ENCODE measurements at places on chromosomes 5 and 9.

GRCh38 chr5:178249191-178249989 lies 16.8 kb upstream of the PHYKPL start:
- DNase-seq = no peak

GRCh38 chr9:112933696-112934095 lies 43.0 kb upstream of the SLC46A2 start:
- DNase-seq = no peak

DNA sequence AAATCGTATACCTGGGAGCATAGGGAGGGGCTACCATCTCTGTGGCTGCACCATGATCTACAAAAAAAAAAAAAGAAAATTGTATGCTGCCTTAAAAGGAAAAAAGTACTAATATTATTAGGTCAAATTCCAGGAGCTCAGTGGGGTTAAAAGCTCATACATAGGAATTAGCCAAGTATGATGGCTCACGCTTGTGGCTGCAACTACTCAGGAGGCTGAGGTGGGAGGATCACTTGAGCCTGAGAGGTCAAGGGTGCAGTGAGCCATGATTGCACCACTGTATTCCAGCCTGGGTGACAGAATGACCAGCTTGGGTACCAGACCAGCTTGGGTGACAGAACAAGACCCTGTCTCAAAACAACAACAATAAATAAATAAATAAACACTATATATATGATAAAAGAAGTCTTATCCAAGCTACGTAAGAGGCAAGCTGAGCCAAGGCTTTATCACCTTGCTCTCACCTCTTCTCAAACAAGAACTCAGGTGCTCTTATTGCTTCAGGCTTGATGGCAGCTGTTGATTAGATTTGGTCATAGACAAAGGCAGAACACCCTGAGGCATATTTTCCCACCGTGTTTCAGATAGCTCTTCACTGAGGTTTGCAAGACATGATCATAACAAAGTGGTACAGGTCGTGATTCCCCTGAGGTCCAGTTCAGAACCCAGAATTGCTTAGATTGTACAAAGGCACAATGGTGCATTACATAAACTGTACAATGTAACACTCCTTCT lies 3.3 kb upstream of the FBXW11 start:
- no peak for DNase-seq

DNA sequence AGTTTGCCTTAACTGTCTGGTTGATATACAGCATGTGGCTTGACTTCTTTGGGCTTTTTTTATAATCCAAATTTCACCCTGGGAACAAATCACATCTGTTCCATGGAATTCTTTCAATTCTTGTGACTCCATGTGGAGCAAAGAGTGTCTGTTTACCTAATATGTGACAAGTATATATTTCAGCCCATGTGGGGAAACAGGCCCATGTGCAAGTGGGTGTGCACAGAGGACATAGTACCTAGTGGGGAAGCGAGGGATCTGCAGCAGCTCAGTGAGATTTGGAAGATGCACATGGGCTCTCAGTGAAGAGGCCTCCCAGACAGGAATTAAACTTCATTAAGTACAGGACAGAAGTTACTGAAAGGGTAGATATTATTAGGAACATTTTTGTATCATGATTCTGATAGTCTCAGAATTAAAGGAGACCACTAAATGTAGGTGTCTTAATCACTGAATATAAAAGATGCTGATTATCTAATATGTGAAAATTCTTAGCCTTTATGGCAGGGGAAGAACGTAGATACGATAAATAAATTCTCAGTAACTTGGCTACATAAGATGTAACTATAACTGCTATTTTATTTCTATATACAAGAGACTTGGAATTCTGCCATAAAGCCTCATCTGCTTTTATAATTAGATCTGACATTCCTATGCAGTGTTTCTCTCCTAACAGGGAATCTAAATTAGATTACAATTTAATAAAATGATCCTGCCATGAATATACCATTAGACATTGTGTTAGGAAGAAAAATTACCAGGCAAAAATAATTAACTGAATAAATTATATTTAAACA lies 181.2 kb downstream of the SLC12A2 start:
- DNase-seq = no peak

All from cerebellum (tissue), 4 donors.